Substantia nigra (tissue), 51 donors: ENCODE measurements at places on chromosomes 4 and X.
A peak's percentile ranks its signal among the peaks of the same experiment; 100 is the strongest.

GRCh38 chrX:33855251-33855650, 276.9 kb downstream of the FAM47A start:
- no peak for DNase-seq

DNA sequence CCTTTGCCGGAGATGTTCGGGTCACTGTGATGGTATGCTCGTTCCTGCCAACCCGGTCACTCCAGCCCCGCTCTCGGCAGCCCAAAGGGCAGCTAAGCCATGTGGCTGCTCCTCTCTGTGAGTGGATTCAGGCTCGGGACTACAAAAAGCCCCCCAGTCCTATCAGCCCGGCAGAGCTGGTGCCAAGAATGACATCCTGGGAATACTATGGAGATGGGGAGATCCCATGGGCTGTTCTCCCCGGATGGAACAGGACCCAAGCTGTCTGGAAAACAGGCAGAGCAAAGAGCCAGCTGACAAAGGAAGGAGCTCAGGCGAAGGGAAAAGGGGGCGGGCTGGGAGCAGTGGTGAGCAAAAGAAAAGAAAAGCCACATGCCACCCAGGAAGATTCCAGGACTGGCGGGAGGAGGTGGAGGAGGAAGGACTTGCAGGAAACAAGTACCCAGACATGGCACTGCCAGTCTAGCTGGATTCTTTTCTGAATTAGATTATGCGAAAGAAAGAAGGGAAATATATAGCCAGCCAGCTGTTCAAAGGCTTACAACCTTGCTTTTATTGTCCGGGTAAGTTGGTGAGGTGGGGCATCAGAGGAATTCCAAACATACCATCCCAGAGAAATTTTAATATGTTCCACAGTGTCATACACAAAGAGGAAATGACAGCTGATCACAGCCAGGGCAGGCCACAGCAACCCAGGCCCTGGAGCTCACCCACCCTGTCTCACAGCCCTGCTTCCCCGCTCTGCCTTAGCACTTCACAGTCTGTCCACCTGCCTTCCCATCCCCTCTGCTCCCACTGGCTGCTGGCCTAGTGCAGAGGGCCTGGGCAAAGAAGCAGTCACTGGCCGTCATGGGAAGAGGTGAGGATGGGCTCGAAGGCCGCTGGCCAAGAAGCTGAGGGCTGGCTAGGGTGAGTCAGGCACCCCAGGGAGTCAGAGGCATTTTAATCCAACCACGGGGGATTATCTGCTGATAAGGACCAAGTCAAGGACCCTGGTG, 3.4 kb downstream of the NDP start:
- DNase-seq = peak; percentile 9

DNA sequence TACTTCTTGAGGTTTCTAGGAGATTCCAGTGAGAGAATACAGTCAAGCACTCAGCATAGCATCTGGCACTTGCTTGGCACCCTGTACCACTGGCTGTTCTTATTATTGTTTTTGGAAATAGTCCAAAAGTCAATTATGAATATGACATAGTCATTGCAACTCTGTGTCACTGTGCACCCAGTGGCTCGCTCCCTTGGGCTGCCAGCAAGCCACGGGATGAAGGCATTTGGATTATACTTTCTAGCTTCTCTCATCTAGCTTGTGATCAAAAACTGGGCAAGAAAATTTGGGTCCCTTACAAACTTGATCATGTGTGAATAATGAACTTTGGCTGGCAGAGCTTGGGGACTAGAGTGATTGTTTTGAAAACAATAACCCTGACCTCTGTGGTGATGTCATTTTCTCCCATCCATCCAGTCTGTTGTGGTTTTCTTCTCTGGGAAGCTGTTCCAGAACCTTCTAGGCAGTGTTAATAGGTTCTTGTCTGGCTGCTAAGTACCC, 32.7 kb upstream of the LIMCH1 start:
- DNase-seq = peak; percentile 4

DNA sequence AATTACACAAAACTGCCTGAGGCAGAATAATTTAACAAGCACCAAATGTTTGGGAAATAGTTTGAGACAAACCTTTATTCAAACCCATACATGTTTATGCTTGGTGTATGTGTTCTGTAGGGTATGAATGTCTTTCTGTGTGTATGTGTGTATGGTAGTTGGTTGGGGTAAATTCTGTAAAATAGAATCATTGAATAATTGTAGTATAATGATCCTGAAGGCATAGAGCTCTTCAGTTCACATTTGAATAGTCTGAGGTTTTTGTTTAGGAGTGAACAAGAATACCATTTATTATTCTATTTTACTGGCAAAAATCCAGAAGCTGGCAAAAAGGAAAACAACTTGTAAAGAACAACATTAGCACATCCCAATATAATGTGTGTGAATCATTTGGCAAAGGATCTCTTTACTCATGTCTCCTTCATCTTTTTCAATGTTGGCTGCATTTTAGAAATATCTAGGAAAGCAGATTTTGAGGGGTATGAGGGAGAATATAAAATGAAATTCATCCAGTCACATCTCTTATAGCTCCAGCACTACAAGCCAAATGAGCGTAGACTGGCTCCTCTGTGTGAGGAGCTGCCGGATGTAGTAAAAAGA, 360.0 kb downstream of the CHIC1 start:
- DNase-seq = no peak

DNA sequence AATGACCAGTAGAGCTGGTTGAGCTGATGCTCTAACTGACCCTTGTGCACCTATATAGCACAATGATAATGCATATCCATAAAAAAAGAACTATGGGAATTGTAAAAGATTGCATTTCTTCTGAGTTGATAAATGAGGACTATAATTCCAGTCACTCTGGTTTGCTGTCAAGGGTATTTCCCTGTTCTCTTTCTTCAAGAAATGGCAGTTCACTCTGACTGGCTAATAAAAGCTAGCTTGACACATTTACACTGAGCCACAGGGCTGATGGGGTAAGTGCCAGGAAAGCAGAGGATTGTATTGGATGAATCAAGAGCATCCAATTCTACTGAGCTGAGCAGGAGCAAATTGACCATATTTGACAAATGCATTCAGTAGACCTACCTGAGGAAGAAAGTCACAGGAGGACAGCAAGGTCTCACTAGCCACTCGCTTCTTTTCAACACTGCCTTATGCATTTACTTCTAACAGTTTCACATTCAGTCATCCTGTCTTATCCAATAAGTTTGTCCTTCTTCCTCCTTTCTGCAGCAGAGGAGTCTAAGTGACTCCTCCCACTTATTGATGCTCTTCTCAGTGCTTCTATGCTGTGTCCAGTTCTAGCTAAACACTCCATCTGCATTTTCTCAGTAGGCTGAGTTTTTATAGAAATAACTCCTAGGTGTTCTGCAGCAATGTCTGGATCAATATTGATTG, 43.0 kb downstream of the RBMX2 start:
- DNase-seq = no peak

GRCh38 chr4:142707401-142707800, 138.7 kb downstream of the INPP4B start:
- no peak for DNase-seq

- no peak for DNase-seq
Measured at GRCh38 chr4:120281581-120281980, 214.9 kb upstream of the MAD2L1 start.

DNA sequence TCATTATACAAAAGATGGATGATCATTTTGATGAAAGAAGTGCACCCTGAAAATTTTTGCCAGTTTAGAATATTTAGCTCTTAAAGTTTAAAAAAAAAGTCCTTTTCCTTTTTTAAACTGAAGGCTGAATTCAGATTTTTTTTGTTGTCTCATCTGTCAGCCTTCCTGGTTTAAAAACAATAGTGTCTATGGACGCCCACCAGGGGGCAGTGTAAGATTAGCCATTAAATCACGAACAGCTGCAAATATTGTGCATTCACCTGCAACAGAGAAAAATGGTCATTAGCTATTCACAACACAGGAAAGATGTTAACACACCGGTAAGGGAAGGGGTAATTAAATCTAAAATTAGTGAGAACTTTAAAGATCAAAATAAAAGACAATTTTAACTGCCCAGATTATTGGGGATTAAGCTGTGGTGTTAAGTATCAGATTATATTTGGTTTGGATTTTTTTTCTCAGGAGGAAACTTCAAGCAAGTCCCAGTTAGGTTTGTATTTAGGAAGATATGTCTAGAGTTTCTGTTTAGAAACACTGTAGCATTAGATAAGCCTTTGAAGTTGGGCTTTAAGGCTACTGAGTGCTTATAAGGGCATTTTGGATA, 4.4 kb upstream of the CXorf38 start:
- peak; percentile 31 for DNase-seq

- no peak for DNase-seq
Measured at GRCh38 chr4:40246938-40247337, 50.1 kb downstream of the RHOH start.

- no peak for DNase-seq
Measured at GRCh38 chrX:21490341-21490740, 116.1 kb downstream of the CNKSR2 start.

DNA sequence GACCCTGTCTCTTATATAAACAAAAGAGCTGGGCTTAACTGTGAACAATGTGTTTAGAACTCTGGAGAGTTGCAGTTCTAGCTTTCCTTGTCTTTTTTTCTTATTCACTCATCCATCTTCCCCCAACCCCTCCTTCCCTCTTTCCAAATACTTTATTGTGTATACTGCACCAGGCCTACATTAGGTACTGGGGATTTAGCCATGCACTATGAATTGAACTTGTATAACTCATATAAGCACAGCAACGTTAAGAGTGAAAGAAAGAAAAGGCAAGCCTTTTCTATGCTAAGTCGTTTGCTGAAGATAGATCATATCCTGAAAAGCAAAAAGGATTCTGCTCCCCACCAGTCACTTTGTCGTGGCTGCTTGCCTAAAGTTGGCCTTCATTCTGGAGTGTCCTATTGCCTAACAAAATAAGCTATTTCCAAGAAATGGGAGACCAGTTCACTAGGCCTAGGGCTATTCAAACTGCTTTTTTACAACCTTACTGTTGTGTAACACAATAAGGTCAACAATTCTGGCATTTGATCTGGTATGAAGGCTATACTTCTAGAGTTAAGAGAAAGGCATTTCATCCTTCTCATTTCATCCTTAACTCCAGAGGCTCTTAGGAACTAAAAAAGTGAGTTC, 32.2 kb downstream of the CCNI start:
- no peak for DNase-seq

GRCh38 chr4:76559236-76560071, 124.4 kb downstream of the SHROOM3 start:
- no peak for DNase-seq
